ENCODE measurements at places on chromosomes 6 and 20.

DNA sequence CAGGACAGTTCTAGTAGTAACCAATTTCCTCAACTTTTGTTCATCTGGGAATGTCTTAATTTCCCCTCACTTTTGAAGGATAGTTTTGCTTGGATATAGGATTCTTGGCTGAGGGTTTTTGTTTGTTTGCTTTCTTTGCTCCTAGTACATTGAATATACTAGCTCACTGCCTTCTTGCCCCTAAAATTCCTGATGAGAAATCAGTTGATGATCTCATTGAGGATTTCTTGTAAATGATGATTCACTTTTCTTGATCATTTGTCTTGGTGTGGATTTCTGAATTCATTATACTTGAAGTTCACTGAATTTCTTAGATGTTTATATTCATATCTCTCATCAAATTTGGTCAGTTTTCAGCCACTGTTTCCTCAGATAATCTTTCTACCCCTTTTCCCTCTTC, 49.1 kb upstream of the PRDM1 start:
- no peak for DNase-seq

DNA sequence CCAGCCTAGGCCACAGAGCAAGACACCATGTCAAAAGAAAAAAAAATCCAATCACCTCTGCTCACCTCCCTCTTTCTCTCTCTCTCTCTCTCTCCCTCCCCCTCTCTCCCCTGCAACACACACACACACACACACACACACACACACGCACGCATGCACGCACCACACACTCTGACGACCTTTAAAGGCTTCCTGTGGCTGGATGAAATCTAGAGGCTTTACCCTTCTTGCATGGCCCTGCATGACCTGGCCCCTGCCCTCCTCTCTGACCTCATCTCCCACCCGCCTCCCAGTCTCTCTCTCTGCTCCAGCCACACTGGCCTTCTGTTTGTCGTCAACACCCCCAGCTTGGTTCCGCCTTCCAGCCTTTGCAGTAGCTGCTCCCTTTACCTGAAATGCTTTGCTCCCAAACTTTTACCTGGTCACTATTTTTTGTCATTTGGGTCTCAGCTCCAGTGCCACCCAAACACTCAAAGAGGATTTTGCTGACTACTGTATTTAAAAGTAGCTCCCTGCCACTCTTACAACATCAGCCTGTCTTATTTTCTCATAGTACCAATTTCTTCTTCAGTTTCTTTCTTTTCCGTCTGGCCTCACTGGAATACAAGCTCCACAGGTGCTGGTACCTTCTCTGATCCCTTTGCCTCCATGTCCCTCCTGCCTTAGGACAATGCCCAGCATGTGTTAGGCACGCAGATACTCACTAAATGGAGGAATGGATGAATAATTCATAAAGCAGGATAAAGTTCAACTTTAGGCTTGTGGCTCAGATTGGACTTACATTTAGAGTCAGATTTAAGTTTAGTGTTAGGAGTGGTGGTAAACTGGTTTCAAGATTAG, 4.3 kb upstream of the LTA start:
- no peak for DNase-seq

DNA sequence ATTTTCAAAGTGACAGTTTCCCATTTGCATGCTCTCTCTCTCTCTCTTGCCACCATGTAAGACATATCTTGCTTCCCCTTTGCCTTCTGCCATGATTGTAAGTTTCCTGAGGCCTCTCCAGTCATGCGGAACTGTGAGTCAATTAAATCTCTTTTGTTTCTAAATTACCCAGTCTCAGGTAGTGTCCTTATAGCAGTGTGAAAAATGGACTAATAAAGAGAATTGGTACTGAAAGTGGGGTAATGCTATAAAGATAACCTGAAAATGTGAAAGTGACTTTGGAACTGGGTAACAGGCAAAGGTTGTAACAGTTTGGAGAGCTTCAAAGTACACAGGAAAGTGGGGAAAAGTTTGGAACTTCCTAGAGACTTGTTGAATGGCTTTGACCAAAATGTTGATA, 389.8 kb downstream of the GRIK2 start:
- DNase-seq: no peak

- no peak for DNase-seq
These were observed 609.6 kb downstream of the PKHD1 start for GRCh38 chr6:51477711-51478311.

DNA sequence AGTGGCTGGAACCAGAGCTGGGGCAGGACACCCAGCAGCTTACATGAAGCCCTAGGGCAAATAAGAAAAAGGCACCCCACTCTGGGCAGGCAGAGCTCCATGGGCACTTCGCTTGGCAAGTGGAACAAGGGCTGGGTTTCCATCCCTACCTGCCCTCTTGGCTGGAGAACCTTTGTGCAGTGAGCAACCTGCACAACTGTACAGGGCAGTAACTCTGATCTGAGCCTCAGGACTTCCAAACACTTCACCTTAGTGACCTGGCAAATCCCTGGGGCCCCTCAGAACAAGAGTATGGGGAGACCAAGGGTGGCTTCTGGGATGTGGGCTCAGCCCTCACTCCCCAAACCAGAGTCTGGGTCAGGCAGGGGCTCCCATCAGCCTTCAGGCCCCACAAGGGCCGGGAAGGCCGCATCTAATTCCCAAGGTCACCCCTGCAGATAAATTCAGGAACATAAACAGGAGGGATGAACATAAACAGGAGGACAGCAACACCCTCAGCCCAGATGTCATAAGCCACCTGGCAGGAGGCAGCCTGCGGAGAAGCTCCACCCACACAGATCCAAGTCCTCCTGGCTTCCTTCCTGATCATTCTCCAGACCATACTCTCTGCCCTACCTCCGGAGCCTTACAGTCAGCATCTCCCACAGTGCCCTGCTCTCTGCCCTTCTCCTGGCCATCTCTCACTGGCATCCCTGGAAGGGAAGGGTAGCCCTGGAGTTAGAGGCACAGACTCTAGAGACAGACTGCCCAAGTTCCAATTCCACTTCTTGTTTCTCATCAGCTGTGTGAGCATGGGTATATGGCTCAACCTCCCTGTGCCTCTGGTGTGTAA, 37.5 kb downstream of the HNF4A start:
- no peak for DNase-seq

GRCh38 chr6:119079283-119079809, 882 bp upstream of the FAM184A start:
- peak; percentile 28 for DNase-seq
